CD4-positive, alpha-beta T cell treated with Interleukin-6 for 4 hours (primary cell): ENCODE measurements at places on chromosomes 7 and 10.

DNA sequence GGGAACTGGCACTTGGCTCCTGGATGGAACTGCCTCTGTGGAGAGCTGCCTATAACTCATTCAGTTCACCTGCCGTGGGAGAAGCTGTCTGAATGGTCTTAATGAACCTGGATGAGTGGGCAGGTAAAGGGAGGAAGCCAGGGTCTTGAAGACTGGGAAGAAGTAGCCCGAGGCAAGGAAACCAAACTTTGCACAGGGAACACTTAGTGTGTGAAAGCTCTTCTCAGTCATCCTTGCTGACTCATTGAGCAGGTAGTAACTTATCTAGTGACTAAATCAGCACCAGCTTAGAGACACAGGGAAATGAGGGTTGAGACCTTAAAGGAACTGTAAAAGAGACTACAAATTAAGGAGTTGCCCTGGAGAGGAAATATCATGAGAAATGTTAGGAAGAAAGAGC lies 9.9 kb downstream of the LRRC4 start:
- DNase-seq = no peak

- no peak for DNase-seq
Measured at GRCh38 chr10:72855790-72856189, 37.7 kb upstream of the OIT3 start.

- no peak for DNase-seq
Measured at GRCh38 chr7:72217151-72217550, 195.0 kb downstream of the CALN1 start.

DNA sequence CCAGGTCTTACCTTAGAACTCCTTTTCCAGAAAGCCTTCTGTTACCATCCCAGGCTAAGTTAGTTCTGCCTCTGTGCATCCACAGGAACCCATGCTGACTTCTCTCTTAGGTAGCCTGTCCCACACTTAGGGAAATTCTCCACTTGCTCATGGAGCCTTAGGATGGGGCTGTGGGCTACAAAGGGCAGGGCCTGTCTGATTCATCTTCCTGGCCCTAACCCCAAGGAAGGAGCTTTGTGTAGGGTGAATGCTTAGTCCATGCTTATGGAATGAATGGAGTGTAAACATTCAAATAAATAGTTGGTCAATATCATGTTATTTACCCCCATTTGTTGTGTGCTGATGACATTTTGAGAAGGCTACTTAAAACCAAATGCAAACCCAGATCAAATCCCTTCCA lies 54.7 kb downstream of the EMX2 start:
- no peak for DNase-seq

DNA sequence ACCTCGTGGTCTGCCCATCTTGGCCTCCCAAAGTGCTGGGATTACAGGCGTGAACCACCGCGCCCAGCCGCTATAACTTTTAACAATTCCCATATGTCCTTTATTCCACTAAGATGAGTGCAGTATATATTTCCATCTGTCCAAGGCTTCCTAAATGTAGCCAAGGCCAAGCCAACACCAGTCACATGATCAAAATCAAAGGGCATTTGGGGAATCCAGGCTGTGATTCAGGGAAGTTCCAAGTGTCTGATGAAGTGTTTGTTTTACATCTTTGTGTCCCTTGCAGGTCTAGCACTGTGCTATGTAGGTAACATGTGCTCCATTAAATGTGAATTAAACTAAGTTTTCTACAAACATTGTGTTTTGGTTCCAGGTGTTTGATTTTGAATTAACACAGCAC lies 20.8 kb downstream of the AKR1E2 start:
- no peak for DNase-seq

DNA sequence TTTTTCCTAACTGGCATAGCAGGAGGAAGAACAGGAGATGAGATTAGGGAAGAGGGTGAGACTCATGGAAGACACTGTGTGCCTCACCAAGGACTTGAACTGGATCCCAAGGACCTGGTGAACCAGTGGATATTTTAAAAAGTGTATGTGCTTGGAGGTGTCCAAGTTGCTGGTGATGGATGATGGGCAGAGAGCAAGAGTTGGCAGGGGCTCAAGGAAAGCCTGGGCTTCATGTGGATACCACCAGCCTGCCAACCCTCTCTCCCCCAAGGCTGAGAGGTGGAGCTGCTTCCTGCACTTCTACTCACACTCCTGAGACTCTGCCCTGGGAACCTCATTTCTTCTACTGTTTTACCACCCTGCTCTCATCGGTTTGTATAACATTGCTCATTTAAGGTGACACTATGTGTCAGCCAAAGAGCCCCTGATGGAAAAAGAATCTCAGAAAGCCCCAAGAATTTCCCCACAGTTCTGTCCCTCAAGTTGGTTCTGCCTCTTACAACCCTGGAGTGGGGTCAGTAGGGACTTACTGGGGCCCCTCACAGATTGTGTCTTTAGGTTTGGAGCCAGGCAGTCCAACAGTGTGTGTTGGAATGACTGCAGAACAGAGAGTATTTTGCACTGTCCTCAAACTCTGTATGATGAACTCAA lies 56.2 kb upstream of the PDCD4 start:
- no peak for DNase-seq

DNA sequence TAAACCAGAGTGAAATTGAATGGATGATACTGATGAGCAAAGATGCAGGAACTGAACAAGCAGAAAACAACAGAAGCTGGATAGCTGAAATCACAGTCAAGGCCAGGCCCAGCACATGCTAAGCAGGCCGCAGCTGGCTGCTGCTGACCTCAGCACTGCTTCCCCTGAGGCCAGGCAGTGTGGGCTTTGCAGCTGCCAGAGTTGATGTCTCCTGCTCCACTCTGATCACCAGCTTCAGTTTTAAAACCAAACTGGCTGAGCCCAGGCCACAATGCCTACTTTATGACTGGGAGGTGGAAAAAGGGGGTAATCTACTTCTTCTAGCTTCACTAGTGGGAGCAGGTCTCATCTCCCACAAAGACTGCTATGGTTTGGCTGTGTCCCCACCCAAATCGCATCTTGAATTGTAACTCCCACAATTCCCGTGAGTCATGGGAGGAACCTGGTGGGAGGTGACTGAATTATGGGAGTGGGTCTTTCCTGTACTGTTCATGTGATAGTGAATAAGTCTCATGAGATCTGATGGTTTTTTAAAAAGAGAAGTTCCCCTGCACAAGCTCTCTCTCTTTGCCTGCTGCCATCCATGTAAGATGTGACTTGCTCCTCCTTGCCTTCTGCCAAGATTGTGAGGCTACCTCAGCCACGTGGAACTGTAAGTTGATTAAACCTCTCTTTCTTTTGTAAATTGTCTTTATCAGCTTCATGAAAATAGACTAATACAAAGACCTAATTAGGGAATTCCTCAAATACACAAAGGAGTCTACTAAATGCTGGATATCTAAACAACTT lies 136.4 kb upstream of the ITGB1 start:
- DNase-seq = no peak

GRCh38 chr7:94649450-94649849 lies 6.5 kb downstream of the SGCE start:
- DNase-seq = no peak

GRCh38 chr10:75469006-75469616 lies 37.7 kb downstream of the LRMDA start:
- DNase-seq = no peak

- DNase-seq = no peak
Measured at GRCh38 chr7:66958538-66959350, 36.6 kb downstream of the SBDS start.

DNA sequence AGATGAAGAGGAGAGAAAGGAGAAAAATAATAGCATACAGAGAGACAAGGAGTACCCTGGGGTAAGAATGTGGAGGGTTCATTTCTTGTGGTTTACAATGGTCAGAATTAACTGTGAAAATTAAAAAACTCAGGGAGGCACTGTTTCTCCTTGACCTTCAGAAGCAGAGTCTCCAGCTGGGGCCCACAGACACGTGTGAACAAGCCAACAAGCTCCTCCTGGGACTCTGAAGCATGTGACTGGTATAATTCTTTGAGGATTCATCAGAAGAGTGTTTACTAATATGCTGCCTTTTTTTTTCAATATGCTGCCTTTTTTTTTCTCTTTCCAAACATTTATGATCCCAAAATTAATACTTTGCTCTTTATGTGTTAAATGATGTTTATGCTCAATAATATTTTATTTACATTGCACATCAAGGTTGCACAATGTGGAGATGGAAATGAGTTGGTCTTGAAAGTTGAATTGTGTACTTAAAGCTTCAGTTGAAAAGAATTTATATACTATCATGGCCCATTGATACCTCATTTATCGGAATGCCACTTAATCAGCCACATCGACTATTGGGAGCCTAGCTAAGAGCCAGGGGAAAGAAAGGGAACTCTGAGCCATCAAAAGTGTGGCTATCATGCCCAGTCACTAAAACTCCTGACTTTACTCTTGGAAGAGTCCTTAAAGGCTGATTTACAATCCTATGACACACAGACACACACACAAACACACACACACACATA lies 134.7 kb upstream of the RHOBTB1 start:
- DNase-seq = no peak

GRCh38 chr7:24057243-24057642 lies 226.7 kb upstream of the NPY start:
- DNase-seq = no peak

DNA sequence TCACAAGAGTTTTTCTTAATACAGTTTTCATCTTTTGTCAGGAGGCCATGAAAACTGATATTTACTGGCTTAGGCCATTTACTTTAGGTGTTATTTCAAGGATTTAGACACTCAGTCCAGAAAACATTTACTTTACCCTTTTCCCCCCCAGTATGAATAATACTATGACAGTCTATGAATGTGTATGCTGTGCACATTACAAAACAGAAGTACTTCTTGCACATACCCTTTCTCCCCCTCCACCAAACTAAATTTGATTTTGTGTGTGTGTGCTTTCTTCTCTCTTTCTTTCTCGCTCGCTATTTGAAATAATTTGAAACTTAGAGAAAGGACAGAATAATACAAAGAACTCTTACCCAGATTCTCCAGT lies 41.3 kb downstream of the RBM33 start:
- DNase-seq = no peak

DNA sequence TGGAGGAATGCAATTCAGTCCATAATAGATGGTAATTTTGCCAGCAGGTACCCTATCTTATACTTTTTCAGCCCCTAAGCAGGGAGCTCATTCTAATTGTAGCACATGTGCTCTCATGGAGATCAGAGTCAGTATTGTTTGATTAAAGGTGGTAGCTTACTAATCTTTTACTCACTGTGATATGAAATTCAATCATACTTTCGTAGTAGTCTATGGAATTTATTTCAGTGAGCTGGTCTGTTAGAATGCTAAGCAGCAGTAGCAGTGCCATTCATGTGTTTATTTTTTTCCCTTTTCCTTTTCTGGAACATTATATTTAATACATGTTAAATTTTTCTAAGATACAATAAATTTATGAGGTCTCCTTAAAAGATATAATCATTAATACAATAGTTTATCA lies 109.0 kb downstream of the ST7 start:
- no peak for DNase-seq

DNA sequence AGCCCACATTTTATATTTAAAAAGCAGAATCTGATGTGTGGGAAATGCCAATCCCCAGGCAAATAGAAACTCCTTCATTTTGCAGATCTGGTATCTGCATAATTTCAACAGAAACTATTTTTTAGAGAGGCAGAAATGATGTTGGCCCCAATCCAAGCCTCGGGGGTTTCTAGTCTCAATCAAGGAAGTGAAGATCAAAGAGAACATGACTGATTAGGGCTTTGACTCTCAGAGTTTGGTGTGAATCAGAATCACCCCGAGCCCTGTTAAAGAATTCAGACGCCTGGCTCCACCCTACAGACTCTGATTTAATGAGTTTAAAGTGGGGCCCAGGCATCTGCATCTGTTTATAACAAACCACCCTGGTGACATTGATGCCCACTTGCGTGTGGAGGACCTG lies 36.7 kb upstream of the UBE2H start:
- DNase-seq = peak; percentile 55

DNA sequence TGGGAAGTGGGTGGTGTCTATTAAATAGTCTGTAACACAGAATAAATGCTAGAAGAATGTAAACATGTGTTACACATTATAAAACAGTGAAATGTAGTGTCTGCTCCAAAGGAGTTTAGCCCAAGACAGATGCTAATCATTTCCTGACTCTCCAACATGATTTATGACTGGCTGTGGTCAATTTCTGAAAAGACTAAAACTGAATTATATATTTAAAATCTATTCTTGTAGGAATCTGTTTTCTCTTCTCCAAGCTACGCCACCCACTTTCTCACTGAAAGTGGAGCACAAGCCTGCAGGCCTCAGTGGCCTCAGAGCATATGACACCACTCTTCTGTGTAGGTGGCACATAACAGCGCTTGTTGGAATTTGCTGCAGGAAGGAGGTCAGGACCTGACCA lies 44.4 kb downstream of the CTTNBP2 start:
- no peak for DNase-seq
